ENCODE measurements at places on chromosomes 11 and 22.

- no peak for DNase-seq
Observed at GRCh38 chr22:36333644-36334043, 54.1 kb downstream of the MYH9 start.

GRCh38 chr11:125090816-125091215, 20.6 kb downstream of the TMEM218 start:
- DNase-seq: no peak

DNA sequence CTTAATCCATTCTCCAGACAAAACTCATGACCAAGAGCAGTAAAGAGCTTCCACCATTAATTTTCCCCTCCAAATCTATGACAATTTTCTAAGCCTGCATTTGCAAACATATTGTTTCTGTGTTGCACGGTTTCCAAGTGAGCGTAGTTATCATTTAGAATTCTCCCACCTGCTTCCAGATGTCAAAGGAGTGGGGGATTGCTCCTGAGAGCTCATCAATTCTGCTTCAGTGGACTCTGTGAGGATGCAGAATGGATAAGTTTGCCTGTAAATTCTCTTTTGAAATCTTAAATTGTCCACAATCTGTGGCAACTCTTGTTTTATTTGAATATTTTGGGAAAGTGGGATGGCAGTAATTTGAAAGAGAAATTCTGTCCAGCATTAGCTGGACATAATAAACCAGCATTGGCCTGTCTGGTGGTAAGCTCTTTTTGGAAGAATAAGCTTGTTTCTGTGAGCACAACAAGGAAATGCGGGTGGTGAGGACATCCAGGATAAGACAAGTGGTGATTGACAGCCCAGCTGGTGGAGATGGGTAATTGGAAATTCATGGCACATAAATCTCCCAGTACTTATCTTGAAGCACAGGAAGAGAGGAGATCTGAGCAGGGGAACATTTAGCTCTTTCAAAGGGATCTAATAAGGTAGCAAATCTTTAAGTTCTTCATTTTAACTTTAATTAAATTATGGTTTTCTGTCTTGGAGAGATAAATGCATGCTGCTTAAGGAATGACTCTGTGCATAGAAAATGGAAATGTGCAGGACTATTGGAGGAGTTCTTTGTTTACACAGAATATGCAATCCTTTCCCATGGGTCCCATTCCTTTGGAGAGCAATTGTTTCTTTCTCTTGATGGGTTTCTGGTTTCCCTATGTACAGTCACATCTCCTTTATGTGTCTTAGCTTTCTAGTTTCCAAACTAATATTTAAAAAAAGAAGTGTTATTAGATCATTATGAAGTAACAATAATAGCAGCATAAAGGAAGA, 73.2 kb downstream of the FAT3 start:
- no peak for DNase-seq

DNA sequence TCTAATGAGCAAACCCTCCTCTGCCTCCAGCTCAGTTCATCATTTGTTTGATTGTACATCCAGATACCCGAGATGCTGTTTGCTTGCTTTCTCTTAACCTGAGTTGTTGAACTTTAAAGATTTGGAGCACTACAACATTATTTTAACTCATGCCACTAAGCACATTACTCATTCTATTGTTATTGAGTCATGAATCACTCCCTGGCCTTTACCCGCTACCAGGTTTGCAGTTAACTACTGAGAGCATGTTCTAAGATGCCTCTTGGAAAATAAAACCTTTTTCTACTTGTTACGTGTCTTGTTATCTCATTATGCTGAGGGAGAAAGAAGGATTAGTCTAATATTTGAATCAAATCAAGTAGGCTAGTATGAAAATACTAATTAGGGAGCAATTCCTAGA, 720.6 kb upstream of the ANO5 start:
- DNase-seq: no peak

DNA sequence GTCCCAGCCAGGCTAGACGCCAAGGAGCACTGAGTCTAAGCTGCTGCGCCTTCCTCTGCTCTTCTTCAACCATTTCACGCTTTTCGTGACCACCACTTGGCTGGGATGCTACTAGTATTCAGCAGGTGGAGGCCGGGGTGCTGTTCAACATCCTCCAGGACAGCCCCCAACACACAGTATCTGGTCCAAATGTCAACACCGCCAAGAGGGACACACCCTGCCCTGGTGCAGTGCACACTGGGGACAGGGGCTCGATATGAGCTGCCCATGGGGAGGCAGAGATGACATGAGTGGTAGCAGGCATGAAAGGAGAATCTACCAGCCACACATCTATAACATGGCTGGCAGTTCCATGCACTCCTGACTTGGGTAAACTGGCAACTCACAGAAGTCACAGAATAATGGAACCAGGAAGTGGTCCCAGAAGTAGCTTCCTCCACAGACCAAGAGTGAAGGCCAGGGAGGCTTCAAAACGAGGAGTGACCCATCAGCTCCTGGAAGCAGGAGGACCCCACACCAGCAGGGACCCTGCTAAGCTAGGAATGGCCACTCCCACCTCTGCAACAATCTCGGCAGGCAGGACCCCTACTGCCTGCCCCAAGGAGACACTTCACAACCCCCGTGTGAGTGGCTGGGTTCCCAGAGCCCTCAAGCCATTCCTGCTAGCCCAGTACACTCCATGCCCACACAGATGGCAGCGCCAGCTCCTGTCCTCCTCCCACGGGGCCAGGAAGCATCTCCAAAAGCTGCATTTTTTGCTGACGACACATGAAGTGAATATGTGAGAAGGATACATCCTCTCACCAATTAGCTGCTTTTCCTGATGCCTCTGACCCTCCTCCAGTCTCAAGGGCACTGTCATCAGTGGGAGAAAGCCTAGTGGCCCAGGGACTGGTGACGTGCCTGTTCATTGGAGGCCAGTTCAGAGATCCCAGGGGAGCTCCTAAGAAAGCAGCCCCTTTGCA, 78.8 kb downstream of the DGCR2 start:
- DNase-seq: no peak

DNA sequence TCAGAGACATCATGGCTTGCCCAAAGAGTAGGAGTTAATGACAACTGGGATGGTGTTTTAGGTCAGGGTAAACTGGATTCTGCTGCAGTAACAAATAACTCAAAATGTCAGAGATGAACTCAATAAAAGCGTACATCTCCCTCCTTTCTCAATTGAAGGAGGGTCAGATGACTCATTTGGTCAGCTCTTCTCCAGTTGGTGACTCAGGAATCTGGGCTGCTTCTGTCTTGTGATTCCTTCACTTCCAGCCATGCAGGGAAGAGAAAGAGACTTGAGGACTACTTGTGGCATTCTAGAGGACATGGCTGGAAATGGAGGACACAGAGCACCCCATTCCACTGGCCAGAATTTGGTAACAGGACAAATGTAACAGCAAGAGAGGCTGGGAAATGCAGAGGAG, 3.2 kb upstream of the SYT13 start:
- no peak for DNase-seq

DNA sequence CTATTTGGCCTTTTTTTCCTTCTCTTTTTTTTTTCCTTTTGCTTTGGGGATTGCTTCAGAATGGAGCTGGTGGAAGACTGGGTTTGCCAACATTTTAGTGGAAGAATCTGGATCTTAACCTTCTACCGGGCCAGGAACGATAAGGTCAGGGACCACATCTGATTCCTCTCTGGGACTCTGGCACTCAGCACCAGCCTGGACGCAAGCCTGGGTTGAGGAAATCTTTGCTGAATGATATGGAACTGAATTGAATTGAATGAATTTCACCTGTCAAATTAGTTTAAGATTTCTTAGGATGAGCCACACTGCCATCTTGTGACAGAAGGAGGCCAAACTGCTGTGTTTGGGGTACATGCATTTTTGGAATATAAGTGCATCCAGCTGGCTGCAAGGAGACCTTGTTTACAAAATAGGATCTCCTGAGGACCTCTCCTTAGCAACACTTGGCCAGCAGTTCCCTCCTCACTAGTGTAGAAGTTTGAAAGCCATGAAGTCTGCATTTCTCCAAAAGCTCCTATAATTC, 30.4 kb downstream of the TPBGL start:
- no peak for DNase-seq

DNA sequence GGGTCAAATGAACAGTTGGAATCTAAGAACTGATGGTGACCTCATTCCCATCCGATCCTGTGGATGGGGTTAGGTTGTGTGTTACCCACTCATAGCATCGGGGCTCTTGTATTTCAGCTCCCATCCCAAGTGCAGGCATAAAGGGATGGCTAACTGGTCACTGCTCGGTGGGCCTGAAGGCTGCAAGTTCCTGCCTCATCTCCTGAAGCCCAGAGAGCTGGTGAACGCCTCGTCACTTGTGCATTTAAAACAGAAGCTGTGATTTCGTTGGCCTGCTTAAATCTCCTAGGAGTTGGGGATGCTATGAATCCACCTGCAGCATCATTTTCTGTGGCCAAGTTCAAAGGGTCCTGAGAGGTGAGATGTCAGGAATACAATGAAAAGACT, 477.0 kb downstream of the TBC1D22A start:
- no peak for DNase-seq

DNA sequence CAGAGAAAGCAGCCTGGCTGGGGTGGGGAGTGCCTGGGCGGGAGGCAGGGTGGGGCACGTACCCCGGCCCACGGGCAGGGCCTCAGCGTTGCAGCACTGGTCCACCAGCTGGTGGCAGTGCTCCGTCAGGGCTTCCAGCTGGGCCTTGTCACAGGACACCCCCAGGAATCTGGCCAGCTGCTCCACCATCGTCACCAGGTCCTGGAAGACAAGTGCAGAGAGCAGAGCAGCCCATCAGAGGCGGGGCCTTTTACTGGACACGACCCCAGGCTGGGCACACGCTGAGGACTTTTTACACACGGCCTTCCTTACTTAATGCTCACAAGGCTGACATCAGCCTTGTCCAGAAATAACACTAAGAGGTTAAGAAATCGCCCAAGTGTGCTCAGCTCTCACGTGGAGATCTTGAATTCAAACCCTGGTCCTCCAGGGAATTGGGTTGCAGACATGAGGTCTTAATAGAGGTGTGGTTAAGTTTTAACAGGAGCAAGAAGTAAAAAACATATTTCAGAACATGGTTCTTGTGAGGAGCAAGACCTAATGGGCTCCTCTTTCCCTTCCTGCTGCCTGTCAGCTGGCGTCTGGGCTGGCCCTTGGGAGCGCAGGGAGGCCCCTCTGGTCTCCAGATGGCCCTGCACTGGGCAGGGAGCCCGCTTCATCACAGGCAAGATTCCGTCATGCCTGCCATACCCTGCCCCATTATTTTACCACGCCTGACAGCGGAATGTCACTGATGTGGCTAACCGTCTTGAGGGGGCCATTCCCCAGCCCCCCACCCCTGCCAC, 17.1 kb upstream of the EFCAB6 start:
- DNase-seq: no peak

- DNase-seq: no peak
Observed at GRCh38 chr11:83002522-83002921, 69.2 kb downstream of the RAB30 start.

All from stimulated activated CD4-positive, alpha-beta T cell treated with anti-CD3 and anti-CD28 coated beads, Interleukin-12 subunit alpha, Interleukin-12 subunit beta, amount 100 ng/mL, for 24 hours (primary cell).